ENCODE measurements at places on chromosomes 3 and 15.

DNA sequence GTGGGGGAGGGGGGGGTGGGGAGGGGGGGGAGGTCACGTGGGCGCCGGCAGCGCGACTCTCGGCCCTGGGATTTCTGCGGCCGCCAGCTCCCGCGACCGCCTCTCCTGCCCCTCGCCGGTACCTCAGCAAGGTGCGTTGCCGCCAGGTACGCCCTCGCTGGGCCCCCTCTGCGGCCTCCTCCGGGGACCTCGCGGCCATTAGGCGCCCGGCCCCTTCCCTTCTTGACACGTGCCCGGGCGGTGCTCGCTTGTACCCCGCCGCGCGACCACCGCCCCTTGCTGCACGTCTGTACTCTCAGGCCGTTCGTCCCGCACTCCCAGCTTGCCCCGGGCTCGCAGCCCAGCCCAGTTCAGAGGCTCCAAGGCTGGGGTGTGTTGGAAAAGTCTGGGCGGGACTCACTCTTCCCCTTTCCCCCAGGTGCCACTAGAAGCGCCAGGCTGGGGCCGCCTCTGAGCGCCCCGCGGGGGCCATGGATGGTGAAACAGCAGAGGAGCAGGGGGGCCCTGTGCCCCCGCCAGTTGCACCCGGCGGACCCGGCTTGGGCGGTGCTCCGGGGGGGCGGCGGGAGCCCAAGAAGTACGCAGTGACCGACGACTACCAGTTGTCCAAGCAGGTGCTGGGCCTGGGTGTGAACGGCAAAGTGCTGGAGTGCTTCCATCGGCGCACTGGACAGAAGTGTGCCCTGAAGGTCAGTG is at the start of gene MAPKAPK3:
Gene MAPKAPK3 (plus strand): TSS at position 56 of the 696 bp plus-strand sequence. CDS start 415 bp downstream, at position 471.
- DNase-seq, result no peak

DNA sequence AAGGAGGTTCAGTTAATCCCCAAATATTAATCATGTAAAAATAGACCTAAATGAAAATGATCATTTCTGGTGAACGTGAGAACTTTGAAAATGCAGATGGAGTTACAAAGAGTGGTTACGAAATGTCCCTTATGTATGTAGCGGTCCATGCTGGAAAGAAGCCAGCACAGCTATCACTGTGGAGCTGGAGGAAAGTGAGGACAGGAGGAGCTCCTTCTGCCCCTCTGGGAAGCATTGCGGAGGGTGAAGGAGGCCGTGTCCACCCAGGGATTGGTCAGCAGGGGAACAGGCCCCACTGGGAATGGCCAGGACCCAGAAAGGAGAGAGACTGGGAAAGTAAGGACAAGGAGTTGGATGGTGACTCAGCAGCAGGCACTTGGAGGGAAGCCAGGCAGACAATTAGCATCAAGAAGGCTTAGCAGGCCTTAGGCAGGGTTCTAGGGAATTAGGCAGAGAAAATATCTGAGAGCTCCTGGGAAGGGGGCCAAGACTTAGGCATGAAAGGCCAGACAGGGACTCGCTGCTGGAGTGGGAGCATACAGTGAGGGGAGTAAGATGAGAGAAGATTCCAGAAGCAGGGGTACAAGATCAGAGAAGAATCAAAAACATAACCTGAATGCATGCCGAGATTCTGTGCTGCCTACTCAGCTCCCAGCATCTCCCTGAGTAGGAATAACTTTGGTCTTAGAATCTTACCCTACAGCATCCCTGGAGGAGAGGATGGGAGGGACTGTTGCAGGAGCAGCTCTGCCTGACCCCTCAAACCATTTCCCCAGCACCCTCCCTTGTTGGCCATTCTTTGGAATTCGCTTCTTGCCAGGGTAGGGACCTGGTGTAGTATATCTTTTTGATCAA is 171.0 kb upstream of the UMPS start:
- DNase-seq, result peak; percentile 74

GRCh38 chr3:37702478-37703154 is 159.1 kb upstream of the CTDSPL start:
- DNase-seq, result no peak

GRCh38 chr3:174358252-174358651 is 500.9 kb upstream of the NAALADL2 start:
- DNase-seq, result no peak

DNA sequence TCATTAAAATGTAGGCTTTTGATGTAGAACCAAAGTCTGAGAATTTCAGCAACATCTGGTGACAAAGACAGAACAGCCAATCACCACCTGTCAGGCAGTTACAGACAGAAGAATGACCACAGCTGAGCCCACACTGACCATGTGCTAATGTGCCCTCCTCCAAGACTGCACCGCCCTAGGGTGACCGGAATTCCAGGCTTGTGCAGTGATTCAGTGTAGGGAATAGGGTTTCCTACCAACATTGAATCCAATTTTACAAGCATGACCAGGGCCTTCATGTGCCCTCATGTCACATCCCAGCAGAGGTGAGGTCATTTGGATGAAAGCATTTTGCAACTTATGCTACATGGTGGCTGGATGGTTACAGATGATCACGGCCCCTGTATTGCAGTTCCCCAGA is 412.5 kb downstream of the SOX2 start:
- no peak for DNase-seq

DNA sequence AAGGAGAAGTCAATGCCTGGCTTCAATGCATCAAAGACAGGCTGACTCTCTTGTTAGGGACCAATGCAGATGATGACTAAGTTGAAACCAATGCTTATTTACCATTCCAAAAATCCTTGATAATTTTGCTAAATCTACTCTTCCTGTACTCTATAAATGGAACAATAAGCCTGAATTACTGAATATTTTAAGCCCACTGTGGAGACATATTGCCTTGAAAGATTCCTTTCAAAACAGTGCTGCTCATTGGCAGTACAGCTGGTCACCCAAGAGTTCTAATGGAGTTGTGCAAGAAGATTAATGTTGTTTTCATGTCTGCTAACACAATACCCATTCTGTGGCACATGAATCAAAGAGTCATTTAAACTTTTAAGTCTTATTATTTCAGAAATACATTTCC is 181.0 kb upstream of the CBLB start:
- no peak for DNase-seq

DNA sequence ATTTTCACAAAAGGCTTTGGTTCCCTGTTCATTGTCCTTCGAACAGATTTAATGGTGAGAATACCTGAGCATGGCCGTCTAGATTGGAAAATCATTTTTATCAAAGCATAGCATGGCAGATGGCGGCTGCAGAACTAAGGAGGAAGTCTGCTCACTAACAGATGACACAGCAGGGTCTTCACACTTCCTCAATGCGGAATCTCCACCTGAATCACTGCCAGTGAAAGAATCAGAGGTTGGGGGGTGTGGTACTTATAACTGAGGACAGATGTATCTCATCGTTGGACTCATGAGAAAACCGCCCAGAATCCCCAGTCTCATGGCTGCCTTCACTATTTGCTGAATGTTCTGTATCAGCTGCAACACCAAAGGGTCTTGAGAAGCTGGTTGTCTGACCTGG is 31.6 kb upstream of the PYGO1 start:
- no peak for DNase-seq

- DNase-seq, result no peak
These were observed 133.4 kb upstream of the BHLHE40 start for GRCh38 chr3:4845882-4846281.

- DNase-seq, result no peak
These were observed 9.1 kb downstream of the MRPS11 start for GRCh38 chr15:88476635-88477060.

DNA sequence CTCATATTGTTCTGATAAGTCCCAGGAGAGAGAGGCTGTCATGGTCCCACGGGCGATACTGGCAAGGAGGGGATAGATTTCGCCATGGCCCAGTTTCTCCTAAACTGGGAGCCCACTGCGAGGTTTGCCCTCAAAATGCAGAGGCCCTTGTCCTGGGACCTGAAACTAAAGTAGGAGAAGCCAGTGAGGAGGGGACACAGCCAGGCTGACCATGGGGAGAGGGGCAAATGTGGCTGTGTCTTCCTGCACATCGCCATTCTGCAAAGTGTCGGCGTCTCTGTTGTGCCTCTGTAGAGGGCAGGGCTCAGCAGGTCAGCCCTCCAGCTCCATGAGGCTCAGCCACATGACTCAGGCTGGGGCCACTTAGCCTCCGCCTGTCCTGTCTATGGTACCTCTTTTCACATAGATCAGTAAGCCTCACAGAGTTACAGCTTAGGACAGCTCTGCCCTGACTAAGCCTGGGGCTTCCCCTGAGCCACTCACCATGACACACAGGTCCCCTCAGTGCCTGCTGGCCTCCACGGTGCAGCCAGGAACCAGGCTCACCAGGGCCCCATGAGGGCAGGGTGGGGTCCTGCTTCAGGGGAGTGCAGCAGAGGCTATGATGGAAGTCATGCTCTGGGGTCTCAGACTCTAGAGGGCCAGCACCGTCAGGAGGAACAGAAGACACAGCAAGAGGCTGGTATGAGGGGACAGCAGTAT is 28.6 kb upstream of the PLXNA1 start:
- DNase-seq, result no peak

DNA sequence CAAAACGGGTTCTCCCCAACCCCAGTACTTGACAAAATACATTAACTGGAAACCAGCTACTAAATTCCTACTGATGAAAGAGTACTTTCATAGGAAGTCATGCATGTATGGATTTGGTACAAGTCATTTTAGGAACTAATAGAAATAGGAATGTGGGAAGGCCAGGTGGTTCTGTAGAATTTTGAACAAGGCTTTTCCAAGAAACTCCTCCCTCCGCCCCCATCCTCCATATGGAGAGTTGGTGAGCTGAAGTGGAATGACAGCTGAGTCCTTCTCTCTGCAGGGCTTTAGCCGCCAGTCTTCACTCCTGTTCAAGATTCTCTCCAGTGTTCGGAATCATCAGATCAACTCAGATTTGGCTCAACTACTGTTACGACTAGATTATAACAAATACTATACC is 33.2 kb downstream of the TUBGCP4 start:
- DNase-seq, result no peak

DNA sequence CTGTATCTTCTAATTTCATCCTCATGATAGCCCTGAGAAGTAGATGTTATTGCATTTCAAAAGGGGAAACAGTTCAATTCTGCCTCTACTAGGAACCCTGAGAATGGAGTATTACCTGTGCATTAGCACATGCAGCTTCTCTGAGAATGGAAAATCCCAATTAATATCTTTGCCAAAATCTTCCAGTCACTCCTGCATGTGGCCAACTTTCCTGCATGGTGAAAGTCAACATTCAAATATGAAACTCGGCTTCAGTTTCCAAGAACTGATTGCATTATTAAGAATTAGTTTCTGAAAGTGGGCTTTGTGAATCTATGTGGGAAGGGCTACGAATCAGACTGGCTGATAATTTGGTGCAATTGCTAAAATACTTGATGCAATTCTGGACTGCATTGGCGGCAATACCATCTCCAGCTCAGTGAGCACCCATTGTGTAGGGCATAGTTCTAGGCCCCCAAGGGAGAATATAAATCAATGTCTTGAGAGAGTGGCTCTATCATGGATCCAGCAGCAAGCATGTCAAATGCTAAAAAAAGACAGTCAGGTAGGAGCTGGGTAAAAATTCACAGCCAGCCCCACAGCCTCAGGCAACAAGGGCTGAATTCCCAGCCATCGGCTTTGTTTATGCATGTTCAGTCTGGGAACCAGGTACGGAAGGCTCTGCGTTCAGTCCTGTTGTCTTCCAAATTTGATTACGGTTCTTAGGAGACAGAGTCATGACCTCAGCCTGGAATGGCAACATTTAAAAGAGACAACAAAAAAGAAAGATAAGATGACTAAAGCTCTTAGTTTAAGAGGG is 18.8 kb upstream of the BCL6 start:
- DNase-seq, result no peak

DNA sequence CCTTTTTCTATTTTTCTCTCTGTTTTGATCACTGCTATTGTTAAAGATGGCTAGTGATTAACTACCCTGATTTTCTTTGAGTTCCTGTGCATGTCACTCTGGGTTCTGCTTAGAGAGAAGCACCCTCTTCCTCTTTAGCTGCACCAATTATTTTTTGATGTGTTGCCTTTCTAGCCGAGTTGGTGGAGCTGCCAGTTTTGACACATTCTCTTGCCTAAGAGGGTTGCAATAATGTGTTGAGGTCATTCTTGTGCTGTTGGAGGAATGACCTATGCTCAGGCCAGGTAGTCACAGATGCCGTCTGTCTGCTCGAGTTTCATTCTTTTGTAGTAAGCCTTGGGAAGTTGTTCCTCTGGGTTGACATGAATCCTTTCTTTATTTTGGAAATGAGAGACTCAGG is 84.6 kb upstream of the DPH6 start:
- DNase-seq, result no peak

DNA sequence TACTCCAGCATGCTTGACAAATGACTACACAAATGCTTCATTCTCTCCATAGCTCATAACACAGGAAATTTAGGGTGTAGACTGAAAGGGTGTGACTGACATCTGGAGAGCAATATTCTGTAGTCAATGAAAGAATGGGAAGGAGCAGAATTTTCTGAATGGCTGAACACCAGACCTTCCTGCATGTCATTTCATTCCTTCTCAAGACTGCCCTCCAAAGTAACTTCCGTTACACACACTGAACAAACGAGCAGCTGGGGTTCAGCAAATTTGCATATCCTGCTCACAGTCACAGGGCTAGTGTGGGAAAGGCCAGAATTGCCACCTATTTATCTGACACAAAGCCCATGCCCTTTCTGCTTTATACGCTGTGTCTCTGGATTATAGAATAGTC is 325.0 kb upstream of the CFAP20DC start:
- no peak for DNase-seq

- no peak for DNase-seq
These were observed 42.3 kb upstream of the LRRFIP2 start for GRCh38 chr3:37216597-37217097.

DNA sequence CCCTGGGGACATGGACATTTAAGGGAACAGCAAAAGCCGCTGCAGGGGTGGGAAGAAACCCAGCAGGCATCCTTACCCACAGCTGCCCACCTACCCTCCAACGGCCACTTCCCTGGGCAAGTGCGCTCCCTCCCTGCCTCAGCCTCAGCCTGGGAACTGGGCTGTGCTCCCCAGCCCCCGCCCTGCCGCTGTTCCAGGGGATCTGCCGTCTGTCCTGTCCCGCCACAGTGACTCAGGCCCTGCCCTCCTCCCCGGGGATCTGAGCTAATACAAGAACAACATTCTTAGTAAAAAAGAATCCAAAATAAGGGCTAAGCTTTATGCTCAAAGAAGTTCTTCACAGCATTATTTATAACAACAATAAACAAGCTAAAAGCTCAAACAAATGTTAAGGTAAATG is 7.4 kb upstream of the IQSEC1 start:
- no peak for DNase-seq

DNA sequence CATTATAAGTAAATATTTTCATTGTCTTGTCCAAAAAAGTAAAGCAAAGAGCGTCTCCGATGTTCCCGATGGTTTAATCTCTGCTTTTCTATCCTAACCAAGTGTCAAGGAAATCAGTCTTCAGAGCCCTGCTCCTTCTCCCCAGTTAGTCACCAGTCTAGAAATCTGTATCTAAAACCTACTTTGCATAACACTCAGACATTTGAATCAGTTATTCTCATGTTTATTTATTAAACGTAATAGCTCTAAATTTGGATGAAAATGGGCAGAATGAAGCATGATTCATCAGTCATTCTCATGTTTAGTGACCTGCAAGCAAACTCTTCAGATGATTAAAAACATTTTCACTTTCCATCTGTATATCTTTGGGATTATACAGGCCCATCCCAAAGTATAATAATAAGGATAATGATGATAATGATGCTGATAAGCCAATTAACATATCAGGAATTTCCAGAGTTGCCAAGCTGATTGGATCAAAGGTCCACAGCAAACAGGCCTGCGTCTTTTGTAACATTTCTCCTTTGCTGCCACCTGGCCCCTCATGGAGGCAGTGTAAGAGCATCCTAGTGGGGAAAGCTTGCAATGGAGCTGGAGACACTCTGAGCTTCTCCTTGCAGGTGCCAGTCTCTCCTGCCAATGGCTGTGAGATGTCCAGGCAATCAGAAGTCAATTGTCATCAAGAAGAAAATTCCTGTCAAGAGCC is 273.9 kb downstream of the IGSF11 start:
- no peak for DNase-seq

- no peak for DNase-seq
These were observed 297.8 kb downstream of the EPHA3 start for GRCh38 chr3:89405176-89405575.
